ENCODE measurements at places on chromosomes 11 and 22.

GRCh38 chr11:25633230-25633629, 698.7 kb upstream of the ANO3 start:
- H3K27me3 ChIP-seq: no peaks in the 10 kb centered on the region
- H3K4me1 ChIP-seq: no peaks in the 10 kb centered on the region
- H3K4me3 ChIP-seq: no peak overlapping the region
- H3K27ac ChIP-seq: no peak overlapping the region

GRCh38 chr22:47307822-47308221, 545.4 kb downstream of the TBC1D22A start:
- H3K4me3 ChIP-seq: no peak overlapping the region
- no peak overlapping the region for H3K27ac ChIP-seq
- no peaks in the 10 kb centered on the region for H3K36me3 ChIP-seq
- no peaks in the 10 kb centered on the region for H3K27me3 ChIP-seq
- ATAC-seq: no peak

- H3K4me3 ChIP-seq: no peak overlapping the region
- no peak for ATAC-seq
- peaks cover 11% of the 10 kb centered on the region for H3K4me1 ChIP-seq
- no peak overlapping the region for H3K27ac ChIP-seq
Observed at GRCh38 chr22:35549328-35549727, 8.7 kb downstream of the RASD2 start.

DNA sequence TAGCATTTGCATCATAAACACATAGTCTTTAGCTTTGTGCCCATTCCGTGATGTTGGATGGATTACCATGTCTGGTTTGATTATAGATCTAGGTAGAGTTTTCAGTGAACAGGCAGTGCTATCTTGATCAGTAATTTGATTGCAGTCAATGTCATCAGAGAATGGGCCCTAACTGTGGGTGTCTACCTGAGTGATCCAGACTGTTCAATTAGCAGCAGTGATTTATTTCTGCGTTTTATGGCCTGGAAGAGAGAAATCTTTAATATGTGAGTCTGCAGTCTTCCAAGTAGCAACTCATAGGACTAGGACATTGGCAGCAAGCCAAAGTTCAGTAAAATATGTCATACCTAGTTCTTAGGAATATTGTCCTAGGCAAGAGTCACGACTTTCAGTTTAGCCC, 80.3 kb downstream of the CASP12 start:
- no peak overlapping the region for H3K4me3 ChIP-seq
- H3K27ac ChIP-seq: no peak overlapping the region
- H3K4me1 ChIP-seq: peaks cover 14% of the 10 kb centered on the region
- H3K36me3 ChIP-seq: no peaks in the 10 kb centered on the region

DNA sequence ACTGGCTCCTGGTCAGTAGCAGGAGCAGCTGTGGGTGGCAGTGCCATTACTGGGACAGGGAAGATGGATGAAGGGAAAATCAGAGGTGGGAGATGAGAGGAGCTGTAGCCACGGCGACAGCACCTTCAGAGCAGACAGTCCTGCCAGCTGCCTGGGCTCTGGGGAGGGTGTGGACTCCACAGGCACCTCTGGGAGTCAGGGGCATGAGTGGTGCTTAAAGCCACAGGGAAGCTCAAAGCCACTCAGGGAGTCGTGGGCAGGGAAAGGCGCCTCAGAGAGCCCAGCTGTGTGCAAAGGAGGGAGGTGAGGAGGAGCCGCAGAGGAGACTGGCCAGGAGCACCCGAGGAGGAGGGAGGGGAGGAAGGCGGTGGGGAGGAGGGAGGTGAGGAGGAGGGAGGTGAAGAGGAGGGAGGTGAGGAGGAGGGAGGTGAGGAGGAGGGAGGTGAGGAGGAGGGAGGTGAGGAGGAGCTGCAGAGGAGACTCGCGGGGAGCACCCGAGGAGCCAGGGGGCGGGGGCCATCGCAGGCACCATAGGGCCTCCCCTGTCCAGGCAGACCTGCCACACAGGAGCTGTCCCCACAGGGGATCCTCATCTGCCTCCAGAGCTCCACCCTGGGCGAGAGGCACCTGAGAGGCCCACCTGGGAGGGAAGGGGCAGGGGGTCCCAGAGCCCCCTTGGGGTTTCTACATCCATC, 977.6 kb downstream of the BRD1 start:
- no peak overlapping the region for H3K27ac ChIP-seq
- peaks cover 2% of the 10 kb centered on the region for H3K27me3 ChIP-seq
- H3K4me1 ChIP-seq: no peaks in the 10 kb centered on the region
- no peak overlapping the region for H3K4me3 ChIP-seq
- H3K36me3 ChIP-seq: no peaks in the 10 kb centered on the region

- peak; percentile 53 for ATAC-seq
- H3K27me3 ChIP-seq: no peaks in the 10 kb centered on the region
- peaks cover 53% of the 10 kb centered on the region for H3K4me1 ChIP-seq
- H3K36me3 ChIP-seq: no peaks in the 10 kb centered on the region
Observed at GRCh38 chr11:13277768-13278608, at the start of gene BMAL1. Gene BMAL1 (plus strand): TSS chr11:13277790. CDS start chr11:13354309, 76,519 bp downstream.

DNA sequence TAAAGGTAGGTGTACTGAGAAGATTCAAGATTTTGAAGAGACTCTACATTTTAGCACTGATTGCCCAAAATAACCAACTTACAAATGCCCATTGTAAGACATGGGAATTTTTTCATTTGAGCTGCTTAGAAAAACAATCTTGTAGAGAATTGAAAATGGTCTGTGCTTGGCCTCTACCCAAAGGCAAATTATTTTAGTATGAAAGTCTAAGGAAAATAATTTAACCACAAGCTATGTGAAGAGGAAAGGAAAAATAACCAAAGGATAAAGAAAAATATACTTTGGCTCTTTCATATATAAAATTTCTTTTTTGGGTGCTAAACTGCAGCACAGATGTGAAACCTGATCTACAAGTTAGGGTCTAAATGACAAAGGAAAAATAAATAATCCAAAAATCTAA, 54.9 kb downstream of the ME3 start:
- no peak overlapping the region for H3K27ac ChIP-seq
- no peaks in the 10 kb centered on the region for H3K36me3 ChIP-seq
- no peaks in the 10 kb centered on the region for H3K4me1 ChIP-seq
- ATAC-seq: no peak
- H3K4me3 ChIP-seq: no peak overlapping the region

DNA sequence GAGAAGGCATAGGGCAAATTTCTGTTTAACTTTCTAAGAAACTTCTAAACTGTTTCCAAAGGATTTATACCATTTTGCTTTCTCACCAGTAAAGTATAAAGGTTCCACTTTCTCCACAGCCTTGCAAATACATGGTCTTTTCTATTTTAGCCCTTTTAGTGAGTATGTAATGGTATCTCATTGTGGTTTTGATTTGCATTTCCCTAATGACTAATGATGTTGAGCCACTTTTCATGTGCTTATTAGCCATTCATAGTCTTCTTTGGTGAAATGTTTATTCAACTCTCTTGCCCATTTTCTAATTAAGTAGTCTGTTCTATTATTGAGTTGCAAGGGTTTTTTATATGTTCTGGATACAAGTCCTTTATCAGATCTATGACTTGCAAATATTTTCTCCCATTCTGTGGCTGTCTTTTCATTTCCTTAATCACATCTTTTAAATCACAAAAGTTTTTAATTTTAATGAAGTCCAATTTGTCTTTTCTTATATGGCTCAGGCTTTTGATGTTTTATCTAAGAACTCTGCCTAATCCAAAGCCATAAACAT, 83.8 kb upstream of the KCNQ1OT1 start:
- H3K27me3 ChIP-seq: no peaks in the 10 kb centered on the region
- H3K27ac ChIP-seq: no peak overlapping the region
- H3K4me3 ChIP-seq: no peak overlapping the region
- no peak for ATAC-seq
- H3K36me3 ChIP-seq: peaks cover 47% of the 10 kb centered on the region

DNA sequence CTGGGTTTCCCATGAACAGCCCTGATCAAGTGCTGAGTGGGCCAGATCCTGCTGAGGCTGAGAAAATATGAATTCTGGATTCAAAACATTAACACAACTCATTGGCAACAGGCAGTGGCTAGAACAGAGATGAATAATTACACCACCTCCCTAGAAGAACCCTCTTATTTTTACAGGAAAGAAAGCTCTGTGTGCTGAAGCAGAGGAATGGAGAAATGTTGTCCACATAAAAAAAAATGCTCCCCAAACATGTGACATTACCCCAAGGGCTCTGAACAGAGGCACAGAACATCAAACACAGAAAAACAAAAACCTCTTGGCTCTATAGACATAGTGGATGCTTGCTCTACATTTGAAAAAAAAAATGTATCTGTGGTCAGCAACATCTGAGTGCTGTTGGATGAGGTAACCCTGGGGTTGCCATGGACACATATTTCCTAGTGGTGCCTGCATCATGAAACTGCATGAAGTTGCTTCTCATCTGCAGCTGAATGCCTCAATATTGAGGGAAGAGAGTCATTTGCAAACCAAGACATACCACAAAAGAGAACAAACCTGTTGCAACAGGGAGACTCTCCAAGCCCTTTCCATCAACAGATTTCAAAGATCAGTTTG, 98.8 kb downstream of the SNX19 start:
- no peaks in the 10 kb centered on the region for H3K4me1 ChIP-seq
- ATAC-seq: no peak
- no peak overlapping the region for H3K4me3 ChIP-seq
- H3K36me3 ChIP-seq: no peaks in the 10 kb centered on the region
- H3K27me3 ChIP-seq: peaks cover 13% of the 10 kb centered on the region
- no peak overlapping the region for H3K27ac ChIP-seq

GRCh38 chr11:100740440-100740839, 53.4 kb downstream of the ARHGAP42 start:
- peak overlapping the region; percentile 67 for H3K27ac ChIP-seq
- no peaks in the 10 kb centered on the region for H3K27me3 ChIP-seq
- H3K4me3 ChIP-seq: no peak overlapping the region
- ATAC-seq: no peak
- H3K36me3 ChIP-seq: peaks cover 6% of the 10 kb centered on the region

DNA sequence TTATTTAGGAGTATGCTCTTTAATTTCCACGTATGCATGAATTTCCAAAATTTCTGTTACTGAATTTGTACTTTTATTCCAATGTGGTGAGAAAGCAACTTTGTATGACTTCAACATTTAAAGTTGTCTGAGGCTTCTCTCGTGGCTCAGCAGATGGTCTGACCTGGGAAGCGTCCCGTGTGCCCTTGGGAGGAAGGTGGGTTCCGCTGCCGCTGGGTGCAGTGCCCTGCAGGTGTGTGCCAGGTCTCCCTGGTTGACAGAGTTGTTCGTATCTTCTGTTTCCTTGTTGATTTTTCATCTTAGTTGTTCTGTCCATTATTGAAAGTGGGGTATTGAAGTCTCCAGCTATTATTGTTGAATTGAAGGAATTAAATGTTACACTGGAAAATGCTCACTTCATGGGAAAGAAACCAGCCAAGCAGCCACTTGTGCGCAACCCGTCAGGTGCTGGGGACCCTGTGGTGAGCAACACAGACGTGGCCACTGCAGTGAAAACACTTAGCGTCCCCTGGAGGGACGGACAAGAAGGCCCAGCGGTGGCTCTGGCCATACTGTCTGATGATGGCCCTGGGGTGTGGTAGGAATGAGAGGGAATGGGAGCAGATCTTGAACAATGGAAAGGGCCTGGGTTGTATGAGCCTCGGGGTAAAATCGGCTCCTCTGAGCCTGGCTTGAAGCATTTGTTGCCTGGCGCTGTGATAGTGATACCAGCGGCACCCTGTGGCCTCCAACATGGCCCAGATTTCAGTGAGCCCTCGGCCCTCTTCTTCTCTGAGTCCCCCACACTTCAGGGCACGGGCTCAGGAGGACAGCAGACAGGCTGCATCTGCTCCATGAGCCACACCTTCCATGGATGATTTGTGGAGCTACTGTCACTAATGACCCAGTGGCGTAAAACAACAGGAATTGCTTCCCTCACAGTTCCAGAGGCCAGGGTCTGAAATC, 31.5 kb upstream of the KRTAP5-7 start:
- no peaks in the 10 kb centered on the region for H3K4me1 ChIP-seq
- no peak overlapping the region for H3K27ac ChIP-seq
- H3K4me3 ChIP-seq: no peak overlapping the region

DNA sequence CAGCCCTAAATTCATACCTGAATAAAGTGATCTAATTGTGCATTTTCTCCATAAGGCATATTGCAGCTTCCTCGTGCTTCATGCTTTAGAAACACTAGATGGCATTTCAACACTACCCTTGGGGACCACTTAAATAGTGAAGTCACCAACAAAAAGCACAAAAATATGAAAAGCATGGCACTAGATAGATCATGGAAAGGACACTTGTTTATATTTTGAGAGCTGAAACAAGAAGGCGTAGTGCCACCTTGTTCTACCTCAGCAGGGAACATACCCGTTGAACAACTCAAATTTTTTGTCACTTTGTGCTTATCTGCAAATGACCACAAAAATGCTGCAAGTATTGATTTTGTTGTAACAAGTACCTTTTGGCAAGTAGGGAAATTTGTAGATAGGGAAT, 8.6 kb downstream of the TBCEL start:
- peaks cover 22% of the 10 kb centered on the region for H3K4me1 ChIP-seq
- H3K27me3 ChIP-seq: no peaks in the 10 kb centered on the region
- no peak overlapping the region for H3K27ac ChIP-seq
- H3K36me3 ChIP-seq: peaks cover 26% of the 10 kb centered on the region

GRCh38 chr11:57224537-57224936, 12.5 kb downstream of the APLNR start:
- ATAC-seq: no peak
- no peaks in the 10 kb centered on the region for H3K36me3 ChIP-seq
- H3K27ac ChIP-seq: no peak overlapping the region

DNA sequence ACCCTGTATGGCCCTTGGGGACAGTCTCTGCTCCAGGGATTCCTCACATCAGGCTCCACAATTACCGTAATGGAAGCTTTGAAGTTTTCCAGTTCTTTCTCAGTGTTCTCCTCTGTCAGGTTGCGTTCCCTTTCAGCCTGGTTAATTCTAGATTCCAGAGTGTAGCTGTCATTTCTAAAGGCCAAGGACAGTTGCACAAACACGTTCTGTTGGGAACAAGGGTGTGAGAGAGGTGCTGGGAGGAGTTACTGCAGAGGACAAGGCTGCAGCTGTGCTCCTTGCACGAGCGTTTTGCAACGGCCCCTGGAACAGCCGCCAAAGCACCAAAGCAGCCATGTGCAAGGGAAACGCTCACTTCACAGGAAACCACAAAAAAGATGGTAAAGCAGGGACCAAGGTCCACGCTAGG, 35.9 kb upstream of the LYVE1 start:
- ATAC-seq: no peak
- no peaks in the 10 kb centered on the region for H3K27me3 ChIP-seq
- peak overlapping the region; percentile 97 for H3K27ac ChIP-seq
- no peak overlapping the region for H3K4me3 ChIP-seq
- peaks cover 85% of the 10 kb centered on the region for H3K4me1 ChIP-seq
- peaks cover 12% of the 10 kb centered on the region for H3K36me3 ChIP-seq

- H3K4me1 ChIP-seq: no peaks in the 10 kb centered on the region
- no peaks in the 10 kb centered on the region for H3K27me3 ChIP-seq
- no peaks in the 10 kb centered on the region for H3K36me3 ChIP-seq
- H3K27ac ChIP-seq: no peak overlapping the region
Observed at GRCh38 chr11:44889266-44889665, 61.4 kb downstream of the TP53I11 start.

GRCh38 chr11:16607675-16608644, 130.5 kb upstream of the C11orf58 start:
- peaks cover 23% of the 10 kb centered on the region for H3K4me1 ChIP-seq
- H3K27me3 ChIP-seq: no peaks in the 10 kb centered on the region
- no peak for ATAC-seq
- H3K36me3 ChIP-seq: peaks cover 6% of the 10 kb centered on the region
- no peak overlapping the region for H3K27ac ChIP-seq

- H3K4me3 ChIP-seq: no peak overlapping the region
- H3K27ac ChIP-seq: no peak overlapping the region
- no peaks in the 10 kb centered on the region for H3K27me3 ChIP-seq
- ATAC-seq: no peak
- peaks cover 88% of the 10 kb centered on the region for H3K36me3 ChIP-seq
Observed at GRCh38 chr11:117221775-117222517, 9.9 kb downstream of the PCSK7 start.

GRCh38 chr22:39092111-39092862, 4.8 kb upstream of the APOBEC3H start:
- peak overlapping the region; percentile 79 for H3K27ac ChIP-seq
- no peaks in the 10 kb centered on the region for H3K27me3 ChIP-seq
- peak; percentile 13 for ATAC-seq
- H3K4me1 ChIP-seq: peaks cover 83% of the 10 kb centered on the region
- peak overlapping the region; percentile 1 for H3K4me3 ChIP-seq
- H3K36me3 ChIP-seq: peaks cover 3% of the 10 kb centered on the region
